ENCODE measurements at places on chromosomes 1 and 21.

DNA sequence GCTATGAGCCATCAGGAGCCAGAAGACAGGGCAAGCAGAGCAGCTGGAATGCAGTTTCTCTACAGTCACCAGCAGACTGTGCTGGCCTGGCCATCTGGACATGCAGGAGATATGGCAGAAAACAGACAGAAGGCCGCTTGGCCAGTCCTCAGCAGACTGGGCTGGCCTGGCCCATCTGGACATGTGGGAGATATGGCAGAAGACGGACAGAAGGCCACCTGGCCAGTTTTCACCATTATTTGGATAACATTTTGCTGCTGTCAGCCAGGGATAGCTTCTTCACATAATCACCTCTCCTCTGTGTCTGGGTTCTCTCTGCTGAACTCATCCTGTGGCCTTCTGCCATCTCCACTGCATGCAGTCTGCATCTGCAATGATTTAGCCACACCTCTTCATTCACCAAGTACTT is 25.0 kb upstream of the CACYBP start:
- DNase-seq = no peak

DNA sequence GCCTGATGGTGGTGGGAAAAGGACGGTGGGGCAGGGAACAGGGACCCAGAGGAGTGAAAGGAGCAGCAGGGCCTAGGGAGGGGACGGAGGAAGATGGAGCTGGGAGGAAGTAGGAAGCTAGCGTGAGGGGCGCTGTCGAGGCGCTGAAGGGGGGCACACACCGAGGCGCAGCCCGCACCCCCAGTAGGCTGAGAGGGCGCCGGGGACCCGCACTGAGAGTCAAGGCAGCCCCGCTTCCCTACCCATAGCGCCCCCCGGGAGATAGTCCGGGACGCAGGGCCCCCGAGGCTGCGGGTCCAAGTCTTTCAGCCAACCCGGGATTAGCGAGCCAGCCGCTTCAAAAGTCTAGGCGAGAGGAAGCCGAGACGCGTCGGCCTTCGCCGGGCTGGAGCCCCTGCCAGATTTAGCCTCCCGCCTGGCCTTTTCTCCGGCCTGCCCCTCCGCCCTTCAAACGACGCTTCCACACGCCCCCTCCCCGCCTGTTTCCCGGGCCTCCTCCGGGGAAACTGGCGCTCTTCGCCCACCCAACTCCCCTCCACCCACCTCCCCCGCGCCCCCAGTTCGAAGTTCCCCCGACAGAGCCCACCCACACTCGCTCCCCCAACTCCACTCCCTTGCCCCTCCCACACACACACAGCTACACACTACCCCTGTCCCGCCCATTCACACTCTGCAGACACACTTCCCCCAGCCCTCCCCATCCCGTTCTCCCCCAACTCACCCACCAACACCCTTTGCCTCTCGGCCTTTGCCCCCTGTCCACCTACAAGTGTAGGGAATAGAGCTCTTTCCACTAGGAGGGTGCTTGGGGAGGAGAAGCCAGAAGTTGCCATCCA is 7.8 kb upstream of the PROX1 start:
- DNase-seq = no peak

- no peak for DNase-seq
Observed at GRCh38 chr1:193416226-193417024, 230.0 kb upstream of the B3GALT2 start.

DNA sequence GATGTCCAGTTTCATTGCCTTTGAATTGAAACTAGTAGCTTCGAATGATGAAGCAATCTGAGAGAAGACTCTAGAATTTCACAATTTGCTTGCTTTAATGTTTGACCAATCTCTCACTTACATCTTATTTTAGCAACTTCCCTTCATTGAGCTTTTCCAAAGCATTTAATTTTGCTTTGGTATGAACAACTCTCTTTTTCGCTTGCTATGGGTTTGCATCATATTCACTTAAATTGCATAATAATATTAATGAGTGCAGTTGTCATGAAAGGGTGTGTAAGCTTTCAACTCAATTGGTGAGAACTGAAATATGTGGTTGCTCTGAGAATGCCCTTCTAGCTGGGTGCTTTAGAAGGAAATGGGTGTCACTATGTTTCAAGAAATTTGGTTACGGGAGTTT is 309.2 kb downstream of the HLX start:
- no peak for DNase-seq

DNA sequence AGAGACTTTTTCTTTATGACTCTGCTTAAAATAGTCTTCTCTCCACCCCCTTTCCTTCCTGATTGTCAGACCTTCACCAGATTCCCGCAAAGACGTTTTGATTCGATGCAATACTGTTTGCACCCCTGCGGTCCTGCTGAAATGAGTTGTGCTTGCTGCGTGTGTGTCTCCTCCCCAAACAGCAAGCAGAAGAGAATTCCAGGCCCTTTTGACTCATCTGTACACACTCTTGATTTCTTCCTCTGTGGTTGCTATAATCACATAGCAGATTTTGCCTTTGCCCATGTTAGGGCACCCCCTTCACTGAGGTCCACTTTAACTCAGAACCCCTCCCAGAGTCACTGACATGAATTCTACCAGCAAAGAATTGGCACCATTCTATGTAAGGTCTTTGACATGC is 136.5 kb downstream of the ZZZ3 start:
- DNase-seq = no peak

DNA sequence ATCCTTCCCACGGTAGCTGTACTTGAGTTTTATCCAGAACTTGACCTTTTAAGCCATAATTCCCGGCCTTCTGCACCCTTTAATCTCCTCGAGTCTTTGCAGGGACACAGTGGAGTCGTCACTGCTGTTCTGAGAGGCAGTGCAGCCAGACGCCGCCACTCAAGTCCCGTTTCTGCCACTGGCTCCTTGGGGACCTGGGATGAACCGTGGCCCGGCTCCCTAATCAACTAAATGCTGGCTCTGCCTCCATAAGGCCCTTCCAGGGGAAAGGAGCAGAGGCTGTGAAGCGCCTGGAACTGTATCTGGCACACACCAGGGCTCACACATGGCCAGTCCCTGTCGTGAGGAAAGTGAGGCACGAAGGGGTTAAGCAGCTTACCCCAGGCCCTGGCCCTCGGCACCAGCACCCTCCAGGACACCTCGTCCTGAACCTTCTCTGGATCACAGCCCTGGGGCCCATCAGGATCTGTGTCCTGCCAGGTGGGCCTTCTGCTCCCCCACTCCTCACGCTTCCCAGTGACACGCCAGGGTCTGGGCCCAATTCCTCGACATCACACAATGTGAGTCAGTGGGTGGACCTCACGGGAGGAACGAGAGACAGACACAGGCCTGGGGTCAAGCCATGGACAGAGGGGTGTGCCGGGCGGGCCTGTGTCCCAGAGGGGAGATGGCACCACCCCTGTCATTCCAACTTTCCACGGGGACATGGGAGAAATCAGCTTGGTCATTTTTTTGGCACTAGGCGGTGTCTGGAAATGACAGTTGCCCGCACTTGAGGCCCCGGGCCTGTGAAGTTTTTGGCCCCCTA is 23.5 kb upstream of the C1orf174 start:
- DNase-seq = no peak

DNA sequence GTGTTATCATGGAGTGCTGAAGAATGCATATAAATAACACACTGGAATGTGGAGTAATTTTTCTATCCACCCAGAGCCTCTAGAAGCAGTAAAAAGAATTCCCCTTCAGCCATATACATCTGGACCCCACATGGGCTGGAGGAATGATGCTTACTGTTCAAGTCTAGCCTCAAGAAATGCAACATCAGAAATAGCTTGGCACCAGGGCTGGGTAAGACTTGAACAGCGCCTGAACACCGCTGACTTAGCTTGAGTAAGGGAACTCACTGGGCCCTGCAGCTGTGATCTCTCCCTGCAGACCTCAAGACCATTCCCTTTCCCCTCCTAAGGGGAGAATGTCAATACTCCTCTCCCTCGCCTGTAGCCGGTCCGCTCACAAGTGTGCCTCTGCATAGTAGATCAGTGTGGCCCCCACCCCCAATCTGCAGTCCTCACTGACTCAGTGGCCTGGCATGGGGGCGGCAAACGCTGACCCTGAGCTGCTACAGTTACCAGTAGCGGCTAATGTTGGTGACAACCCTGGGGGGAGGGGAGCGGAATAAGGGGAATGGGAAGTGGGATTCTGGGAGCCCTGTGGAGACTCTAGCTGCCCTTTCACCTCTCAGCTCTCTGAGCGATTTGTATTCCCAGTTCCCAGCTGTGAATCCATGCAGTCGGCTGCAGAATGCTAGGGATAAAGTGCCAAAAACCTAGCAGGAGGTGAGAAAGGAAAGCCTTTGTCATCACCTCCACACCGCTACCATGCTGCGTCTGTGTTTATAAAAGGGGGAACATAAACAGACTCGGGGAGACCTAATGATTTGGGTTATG is 483.9 kb downstream of the DISC1 start:
- no peak for DNase-seq

DNA sequence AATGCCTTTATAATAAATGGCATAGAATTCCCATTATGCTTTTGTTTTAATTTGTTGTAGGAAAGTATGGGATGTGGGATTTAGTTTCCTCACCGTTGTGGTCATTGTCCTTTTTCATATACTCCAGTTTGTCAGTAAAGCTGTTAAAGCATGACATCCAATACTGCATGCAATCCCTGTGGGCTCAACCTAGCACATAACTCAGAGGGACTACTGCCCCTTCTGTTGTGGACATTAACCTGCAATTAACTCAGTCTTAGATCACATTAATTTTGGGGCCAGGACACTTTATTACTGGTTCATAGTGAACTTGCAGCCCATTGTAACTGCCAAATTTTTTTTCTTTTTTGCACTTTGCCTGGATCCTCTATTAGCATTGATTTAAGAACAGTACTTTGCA is 112.5 kb downstream of the DNM3 start:
- DNase-seq = no peak

GRCh38 chr1:154581766-154582165 is 14.2 kb downstream of the CHRNB2 start:
- DNase-seq = no peak

- DNase-seq = no peak
Observed at GRCh38 chr1:164685266-164686035, 126.5 kb downstream of the PBX1 start.

DNA sequence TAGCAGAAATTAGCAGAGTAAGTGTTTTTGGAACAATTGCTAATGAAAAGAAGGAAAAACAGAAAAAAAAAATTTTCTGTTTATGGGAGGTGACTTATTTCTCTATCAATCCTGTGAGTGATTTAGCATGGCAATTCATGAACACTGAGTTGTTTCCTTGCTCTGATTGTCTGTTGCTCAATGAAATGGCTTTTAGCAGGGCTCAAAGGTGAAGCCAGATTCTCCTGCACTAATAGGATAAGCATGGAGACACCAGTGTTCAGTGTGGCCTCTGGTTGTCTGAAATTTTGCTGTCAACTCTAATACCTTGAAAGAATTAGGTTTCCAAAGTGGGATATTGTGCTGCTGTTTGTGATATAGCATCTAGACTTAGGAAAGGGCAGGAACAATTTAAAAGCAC is 15.8 kb downstream of the TRIM45 start:
- DNase-seq = no peak

- DNase-seq = no peak
Observed at GRCh38 chr1:246705368-246705767, 18.8 kb upstream of the SCCPDH start.

DNA sequence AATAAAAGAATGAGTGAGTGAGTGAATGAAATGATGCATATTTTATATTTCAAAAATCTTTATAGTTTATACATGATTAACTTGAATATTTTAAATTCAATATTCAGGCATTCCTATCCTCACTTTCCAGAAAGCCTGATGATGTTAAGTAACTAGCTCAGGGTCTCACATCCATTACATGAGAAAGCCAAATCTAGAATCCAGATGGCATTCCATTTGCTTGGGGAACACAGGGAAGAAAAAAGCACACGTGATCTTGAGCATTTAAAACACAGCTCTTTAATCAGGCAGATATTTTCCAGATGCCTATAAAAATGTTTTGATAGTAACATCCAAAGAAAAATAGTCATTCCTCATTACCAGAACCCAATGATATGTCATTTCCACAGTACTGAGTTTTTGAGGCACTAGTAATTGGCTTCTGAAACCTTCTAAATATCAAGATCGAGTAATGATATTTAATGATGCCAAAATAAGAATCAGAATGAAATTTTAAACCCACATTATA is 291.9 kb downstream of the DSCAM start:
- DNase-seq = no peak

DNA sequence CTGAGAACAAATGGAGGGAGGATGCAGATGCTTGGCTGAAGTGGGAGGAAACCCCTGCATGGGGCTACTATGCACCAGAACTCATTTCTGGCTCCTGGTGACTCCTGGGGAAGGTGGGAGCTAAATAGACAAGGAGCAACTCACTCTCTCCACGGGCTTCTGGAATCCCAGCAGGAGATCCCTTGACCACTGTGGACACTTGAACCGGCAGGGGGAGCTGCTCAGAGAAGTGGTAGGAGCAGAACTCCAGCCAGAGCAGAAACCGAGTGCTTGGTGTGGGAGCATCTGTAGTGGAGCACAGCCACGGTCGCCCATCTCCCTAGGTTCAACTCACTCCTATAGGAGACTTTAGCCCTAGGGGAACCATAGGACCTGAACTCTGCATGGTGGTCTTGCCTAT is 205.6 kb upstream of the GJB5 start:
- no peak for DNase-seq

Data from naive thymus-derived CD8-positive, alpha-beta T cell (primary cell).